ENCODE measurements at places on chromosomes 3 and 15.

DNA sequence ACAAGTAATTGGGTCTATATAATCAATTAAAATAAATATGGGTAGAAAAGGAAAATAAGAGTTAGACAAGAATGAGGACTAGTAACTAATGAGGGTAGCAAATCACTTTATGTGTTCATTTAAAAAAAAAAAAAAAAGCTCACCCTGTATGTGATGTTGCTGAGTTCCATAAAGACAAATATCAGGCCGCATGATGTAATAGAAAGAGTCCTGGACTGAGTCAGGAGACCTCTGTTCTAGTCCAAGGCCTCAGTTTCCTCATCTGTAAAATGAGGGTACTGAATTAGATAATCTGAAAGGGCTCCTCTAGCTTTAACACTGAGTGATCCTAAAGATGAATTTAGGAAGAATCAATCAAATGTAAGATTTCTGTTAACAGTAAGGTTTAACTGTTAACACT, 117.6 kb downstream of the TBL1XR1 start:
- no peak for DNase-seq

DNA sequence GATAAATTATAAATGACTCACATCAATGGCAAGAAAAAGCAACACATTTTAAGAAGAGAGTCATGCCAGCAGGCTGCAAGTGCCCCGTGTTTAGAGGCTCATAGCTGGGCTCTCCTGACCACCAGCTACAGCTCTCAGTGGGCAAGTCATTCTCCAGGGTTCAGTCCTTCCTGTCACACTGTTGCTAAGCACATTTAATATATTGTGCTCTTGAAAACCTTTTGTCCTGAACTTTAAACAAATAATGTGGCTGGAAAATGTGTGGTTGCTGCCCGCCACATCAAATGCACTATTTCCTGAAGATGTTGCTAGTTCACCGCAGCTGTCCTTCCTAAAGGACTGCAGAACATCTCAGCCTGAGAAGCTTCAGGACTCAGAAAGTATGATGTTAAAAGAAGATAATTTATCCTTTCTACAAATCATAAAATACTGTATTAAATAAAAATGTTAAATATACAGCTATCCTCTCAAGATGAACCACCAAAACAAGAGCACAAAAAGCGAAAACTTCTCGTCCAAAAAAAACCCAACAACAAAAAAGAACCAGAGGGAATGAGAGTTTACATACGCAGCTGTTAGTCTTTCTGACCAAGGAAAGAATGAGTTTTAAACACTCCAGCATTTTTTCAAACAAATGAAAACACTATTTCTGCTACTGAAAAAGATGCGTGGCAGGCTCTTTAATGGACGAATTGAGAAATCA, 951 bp downstream of the TARS3 start:
- DNase-seq: peak; percentile 38

DNA sequence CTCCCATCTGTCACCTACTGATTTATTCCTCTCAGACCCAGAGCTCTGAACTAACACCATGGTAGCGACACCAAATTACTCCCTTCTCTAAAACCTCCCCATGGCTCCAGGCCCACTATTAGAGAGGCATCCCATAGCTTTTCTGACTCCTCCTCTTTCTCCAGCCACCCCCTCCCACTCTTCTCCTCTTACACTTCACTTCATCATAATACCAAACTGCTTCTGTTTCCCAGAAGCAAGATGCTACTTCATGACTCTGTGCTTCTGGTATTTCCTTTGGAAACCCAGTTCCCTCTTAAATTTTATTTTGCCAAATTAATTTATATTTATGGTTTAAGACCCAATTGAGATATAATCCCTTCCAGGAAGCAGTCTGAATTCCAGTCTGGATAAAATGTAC, 465.1 kb upstream of the PDZRN3 start:
- DNase-seq: no peak

DNA sequence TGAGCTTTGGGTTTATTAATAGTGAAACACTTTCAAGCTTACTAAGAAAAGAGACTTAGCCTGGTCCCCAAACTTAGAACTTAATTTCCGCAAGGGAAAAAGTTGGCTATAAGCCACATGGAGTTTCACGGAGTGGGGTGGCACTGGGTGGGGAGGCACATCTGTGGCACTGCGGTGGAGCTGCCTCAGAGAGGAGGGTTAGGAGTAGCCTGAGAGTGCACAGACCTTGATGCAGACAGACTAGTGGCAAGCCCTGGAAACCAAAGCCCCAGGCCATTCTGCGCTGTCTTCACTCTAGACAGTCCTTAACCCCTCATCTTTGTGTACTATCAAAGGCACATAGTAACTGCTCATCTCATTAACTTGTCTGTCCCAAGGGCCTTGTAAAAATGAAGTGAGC, 22.0 kb downstream of the CXCR6 start:
- DNase-seq: no peak

- no peak for DNase-seq
These were observed 11.4 kb upstream of the RAB8B start for GRCh38 chr15:63178034-63178433.

DNA sequence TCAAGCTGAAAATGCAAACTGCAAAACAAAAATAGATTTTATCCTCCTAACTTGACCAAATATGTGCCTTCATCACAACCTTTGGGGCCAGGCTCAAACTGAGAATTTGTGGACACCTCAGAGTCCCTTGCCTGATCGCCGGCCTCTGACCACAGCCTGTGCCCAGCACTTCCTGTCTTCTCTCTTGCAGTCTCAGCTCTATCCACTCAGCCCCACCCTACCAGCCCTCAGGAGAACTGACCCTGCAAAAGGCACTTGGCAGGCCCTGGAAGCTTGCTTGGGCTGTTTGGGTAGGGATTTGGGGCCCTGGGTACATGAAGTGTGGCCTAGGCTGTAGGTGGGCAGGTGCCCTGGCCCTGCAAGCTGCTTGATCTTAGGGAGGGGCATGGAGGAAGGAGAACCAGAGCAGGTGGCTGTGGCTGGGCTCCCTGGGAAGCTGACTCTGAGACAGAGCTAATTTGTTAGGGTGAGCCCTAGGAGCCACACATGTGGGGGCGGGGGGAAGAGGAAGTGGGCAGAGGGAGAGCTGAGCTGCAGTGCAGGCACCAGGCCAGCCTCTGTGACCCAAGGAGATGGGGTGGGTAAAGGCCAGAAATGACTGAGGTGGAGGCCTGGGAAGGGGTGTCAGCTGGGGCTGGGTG, 8.6 kb downstream of the CLEC3B start:
- peak; percentile 26 for DNase-seq

GRCh38 chr3:140552403-140552802, 125.5 kb upstream of the TRIM42 start:
- DNase-seq: no peak
